Esophagus squamous epithelium (tissue), 5 donors: ENCODE measurements at places on chromosomes 4 and X.

DNA sequence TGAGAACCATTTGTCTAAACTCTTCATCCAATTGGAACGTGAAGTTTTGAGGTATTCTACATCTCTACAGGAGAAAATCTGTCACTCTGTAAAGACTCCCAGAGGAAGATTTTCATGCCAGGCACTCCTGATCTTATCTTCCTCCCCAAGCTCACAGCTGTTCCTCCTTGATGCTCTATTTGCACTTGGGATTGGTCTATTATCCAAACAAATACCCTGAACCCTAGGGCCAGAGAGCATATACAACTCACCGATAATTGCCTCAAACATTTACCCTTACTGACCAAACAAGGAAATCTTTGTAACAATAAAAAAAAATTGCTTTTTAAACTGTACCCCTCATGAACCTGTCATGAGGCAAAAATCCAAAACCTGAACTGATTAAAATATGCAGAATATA, 372.7 kb downstream of the SH2D1A start:
- DNase-seq: no peak

GRCh38 chr4:55297346-55297745, 48.7 kb upstream of the SRD5A3 start:
- DNase-seq: no peak

- no peak for DNase-seq
Measured at GRCh38 chr4:32251926-32252325, 1531.8 kb downstream of the PCDH7 start.

- DNase-seq: no peak
Measured at GRCh38 chr4:29277381-29277780, 1442.8 kb upstream of the PCDH7 start.

DNA sequence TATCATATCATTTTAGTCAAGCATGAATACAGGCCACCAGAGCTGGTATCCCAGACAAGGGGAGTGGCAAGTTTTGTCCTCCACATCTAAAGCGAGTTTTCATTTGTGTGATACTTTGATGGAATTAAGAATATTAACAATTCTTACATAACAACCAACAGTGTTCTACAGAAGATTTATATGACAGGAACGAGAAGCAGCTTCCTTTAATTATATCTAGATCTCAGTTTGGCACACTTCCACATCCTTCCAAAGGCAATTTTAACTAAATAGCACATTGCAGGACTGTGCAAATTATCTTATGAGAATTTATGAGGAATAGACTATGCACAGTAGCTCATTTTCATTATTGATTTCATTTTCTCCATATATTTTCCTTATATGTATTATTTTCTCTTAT, 121.2 kb upstream of the GUCY1A1 start:
- no peak for DNase-seq

DNA sequence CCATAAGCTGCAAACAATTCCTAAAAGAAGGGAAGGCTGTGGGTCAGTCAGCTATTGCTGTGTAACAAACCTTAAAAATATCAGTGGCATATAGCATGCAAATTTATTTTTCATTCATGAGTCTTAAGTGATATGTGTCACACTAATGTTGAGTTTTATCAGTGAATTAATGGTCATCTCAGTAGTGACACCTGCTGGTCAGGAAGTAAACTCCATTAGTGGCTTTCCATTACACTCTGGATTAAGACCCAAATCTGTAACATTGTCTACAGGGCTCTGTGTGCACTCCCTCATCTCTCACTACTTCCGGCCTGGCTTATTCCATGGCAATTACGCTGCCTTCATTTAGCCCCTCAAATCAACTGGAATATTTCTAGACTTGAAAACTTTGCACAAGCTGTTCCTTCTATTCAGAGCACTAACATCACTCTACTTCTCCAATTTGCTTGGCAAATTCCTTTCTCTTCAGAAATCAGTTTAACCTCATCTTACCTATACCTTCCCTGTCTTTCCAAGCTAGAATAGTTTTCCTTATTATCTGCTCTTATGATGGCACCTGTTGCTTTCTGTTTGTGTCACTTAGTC, 217.3 kb upstream of the TAPT1 start:
- no peak for DNase-seq

DNA sequence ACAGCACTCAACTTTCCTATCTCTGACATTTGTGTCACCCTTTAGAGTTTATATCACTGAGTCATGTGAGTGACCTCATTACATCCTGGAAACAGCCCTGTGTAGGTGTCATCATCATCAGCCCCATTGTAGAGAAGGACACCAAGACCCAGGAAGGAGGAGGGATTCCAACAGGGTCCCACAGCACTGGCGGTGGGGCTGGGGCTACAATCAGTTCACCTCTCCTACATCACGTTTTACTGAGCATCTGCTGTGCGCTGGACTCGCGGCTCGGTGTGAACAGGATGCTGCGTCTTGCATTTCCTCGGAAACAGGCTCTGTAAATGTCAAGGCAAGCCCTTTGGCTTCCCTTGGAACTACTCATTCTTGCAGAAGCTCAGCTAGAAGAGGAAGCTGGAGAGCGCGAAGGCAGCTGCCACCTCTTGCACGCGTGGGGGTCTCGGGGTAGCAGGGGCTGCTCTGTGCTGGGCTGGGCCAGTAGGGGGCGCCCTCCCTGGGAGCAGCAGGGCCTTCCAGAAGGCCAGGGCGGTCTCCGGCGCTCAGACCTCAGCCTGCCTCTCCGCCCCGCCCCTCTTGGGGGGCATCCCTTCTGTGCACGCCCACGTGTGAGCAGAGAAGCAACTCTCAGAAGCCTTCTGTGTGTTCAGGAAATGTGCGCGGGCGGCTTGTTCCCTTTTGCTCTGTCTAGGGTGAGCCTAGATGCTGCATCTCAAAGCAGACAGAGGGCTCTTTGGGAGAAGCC, 29.0 kb downstream of the REELD1 start:
- no peak for DNase-seq

DNA sequence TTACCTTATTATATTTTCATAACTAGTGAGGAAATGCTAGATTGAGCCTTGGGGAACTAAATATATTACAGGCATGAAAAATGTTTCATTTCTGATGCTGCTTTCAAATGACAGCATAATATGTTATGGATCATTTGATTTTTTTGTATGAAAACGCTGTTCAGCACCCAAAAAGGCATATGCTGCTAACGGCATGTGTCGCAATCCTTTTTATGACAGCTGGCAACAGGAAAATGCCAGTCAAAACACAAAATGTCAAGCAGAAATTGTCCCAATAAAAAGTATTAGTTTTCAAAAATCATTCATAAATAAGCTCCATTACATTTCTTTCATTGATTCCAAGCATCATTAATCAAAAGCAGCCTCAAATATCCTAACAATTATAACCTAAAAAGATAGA, 1244.5 kb downstream of the PCDH7 start:
- DNase-seq: no peak

- no peak for DNase-seq
Measured at GRCh38 chrX:103063918-103064434, at the start of gene BEX1. TSS of gene BEX1 (minus strand) at chrX:103064171. CDS start at chrX:103063274, 897 bp downstream.

GRCh38 chr4:153728660-153729059, 31.2 kb downstream of the RNF175 start:
- DNase-seq: no peak

DNA sequence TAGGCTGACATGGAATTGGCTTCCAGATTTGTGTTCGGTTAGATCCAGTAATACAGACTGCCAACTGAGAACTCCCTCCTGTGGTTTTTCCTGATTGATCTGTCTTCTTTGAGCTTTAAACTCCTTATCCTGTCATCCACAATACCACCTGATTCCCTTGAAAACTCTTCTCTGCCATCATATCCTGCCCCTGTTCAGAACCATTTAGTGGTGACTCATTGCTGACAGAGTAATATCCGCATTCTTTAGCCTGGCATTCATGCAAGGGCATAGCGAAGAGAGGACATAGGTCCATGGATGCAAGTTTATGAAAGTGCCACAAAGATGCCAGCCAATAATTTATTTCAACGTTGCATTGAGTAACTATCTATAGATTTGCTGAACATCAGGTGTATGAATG, 76.6 kb downstream of the ITIH6 start:
- DNase-seq: no peak

DNA sequence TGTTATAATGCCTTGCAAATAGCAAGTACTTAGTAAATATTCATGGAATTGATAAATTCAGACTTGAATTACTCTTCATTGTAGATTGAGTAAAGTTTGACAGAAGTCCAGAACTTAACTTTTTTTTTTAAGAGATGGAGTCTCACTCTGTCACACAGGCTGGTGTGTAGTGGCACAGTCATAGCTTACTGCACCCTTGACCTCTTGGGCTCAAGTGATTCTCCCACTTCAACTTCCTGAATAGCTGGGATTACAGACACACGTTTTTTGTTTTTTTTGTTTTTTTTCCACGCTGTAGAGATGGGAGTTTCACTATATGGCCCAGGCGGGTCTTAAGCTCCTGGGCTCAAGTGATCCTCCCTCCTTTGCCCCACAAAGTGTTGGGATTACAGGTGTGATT, 32.1 kb downstream of the UBE2K start:
- no peak for DNase-seq

GRCh38 chr4:4333265-4333706, 43.2 kb downstream of the ZBTB49 start:
- DNase-seq: no peak

- DNase-seq: no peak
Measured at GRCh38 chrX:18543738-18544137, 118.3 kb downstream of the CDKL5 start.

- DNase-seq: no peak
Measured at GRCh38 chrX:17456526-17456925, 81.5 kb downstream of the NHS start.

- no peak for DNase-seq
Measured at GRCh38 chrX:154443992-154444754, at the start of gene FAM50A. TSS of gene FAM50A (plus strand) at chrX:154444141. CDS start at chrX:154444236, 95 bp downstream.

- peak; percentile 33 for DNase-seq
Measured at GRCh38 chr4:56958111-56958517, 19.3 kb downstream of the NOA1 start.

DNA sequence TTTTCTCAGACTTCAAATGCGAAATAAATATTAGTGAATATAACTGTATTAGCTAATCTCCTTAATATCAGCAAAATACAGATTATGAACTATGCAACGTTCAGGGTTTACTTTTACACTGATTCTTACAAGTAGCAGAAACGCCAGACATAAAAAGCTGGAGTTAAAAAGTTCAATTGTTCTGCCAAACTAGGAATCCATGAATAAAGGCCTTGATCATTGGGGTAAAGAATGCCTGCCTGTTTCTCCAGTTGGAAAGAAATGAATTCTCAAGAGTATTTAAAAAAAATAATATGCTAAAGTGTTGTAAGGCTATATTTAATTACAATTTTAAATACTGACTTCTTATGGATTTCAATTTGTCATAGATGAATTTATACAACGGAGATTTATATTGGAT, 612.2 kb downstream of the DMD start:
- no peak for DNase-seq

DNA sequence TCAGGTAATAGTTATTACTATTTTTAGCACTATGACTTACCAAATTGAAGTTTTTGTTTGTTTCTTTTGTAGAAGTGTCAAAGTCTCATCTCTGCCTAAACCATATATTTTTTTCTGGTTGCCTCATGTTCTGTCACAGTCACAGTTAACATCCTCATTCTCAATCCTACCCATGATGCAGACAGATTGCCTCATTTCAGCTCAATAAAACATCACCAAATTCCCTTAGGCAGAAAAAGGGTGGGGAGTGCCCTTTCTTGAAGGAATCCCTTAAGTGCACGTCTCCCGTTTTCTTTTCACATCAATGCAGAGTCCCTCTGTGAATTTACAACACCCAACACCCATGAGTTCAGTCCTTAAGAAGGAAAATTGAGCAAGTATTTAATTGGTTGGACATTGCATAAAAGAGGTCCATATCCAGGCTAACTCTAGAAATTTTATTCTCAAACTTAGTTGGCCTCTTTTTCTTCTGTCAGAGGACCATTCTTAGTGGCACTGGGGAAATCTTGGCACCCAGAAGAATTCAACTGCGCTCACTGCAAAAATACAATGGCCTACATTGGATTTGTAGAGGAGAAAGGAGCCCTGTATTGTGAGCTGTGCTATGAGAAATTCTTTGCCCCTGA, 103.7 kb upstream of the BMPR1B start:
- DNase-seq: no peak

- no peak for DNase-seq
Measured at GRCh38 chr4:158996669-158997074, 106.2 kb upstream of the RAPGEF2 start.

DNA sequence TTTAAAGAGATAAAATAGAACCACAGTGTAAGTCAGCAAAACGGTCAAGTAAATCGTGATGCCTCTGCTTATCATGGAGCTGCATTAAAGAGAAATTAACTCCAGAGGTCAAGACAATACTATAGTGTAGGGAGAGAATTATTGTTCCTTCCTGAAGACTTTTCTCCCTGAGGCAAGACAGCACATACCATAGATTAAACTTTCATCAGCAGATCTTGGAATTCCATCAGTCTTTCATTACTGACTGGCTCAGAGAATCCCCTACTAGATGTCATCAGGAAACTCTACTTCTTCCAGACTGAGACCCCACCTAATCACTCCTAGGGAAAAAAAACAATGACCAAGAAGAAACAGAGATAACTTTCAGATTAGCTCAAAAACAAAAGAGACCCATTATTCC, 131.3 kb downstream of the NSUN7 start:
- DNase-seq: no peak

- DNase-seq: peak; percentile 1
Measured at GRCh38 chr4:189202182-189202868, 738.3 kb upstream of the FRG1 start.

DNA sequence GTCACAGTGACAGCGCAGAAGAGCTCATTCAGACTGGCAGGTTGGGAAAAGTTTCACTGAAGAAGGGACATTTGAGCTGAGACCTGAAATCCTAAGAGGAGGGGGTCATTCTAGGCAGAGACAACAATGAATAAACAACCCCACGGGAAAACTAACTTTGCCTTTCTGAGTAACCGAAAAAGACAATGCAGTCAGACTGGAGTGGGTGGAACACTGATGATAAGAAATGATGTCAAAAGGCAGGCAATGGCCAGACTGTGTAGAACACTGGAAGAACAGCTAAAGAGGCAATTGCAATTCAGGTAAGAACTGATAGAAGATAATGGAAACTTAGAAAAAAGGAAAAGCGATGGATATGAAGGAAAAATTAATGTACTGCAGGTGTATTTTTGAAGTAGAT, 73.8 kb downstream of the CHIC2 start:
- no peak for DNase-seq

DNA sequence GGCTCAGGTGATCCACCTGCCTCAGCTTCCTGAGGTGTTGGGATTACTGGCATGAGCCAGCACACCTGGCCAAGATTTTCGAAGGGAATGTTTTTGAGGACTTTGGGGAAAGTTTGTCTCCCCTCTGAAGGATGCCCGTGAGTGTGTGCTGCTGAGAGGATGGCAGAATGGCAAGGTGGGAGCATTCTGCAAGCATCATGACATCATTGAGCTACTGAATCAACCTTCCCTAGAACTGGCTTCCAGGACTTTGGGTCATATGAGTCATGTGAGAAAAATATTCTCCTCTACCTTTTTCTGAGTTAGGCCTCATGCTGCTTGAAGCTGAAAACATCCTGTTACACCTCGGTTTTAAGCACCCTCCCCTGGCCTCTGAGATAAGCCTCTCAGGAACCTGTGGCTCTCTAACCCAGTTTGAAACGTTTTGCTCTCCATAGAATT, 31.0 kb downstream of the TMEM131L start:
- DNase-seq: no peak
